Stimulated activated CD8-positive, alpha-beta memory T cell treated with anti-CD3 and anti-CD28 coated beads, Interleukin-12 subunit alpha, Interleukin-12 subunit beta, amount 100 ng/mL, for 4 hours (primary cell): ENCODE measurements at places on chromosomes 13 and 19.

- peak; percentile 35 for DNase-seq
These were observed 29.2 kb downstream of the PIP5K1C start for GRCh38 chr19:3670796-3671679.

DNA sequence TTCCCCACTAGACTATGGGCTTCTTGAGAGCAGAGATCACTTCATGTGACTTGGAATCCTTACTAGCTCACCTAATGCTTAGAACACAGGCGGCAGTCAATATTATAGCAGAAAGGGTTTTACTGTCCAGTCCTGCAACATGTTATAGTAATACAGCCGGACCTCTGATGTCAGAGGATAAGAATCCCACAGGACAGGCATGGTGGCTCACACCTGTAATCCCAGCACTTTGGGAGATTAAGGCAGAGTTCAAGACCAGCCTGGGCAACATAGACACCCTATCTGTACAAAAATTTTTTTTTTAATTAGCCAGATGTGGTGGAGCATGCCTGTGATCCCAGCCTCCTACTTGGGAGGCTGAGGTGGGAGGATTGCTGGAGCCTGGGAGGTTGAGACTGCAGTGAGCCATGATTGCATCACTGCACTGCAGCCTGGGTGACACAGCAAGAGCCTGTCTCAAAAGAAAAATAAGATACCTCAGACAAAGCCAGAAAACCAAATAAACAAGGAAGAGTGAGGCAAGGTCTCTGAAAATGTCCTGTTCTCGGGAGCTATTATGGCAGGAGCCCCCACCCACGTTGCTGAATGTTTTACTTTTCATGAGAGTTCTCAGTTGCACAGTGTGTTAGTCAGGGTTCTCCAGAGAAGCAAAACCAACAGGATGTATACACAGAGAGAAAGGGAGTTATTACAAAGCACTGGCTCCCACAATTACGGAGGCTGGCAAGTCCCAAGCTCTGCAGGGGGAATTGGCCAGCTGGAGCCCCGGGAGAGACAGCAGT is 100.8 kb downstream of the UBL3 start:
- no peak for DNase-seq

- no peak for DNase-seq
These were observed 14.7 kb downstream of the CDX2 start for GRCh38 chr13:27954406-27954851.

DNA sequence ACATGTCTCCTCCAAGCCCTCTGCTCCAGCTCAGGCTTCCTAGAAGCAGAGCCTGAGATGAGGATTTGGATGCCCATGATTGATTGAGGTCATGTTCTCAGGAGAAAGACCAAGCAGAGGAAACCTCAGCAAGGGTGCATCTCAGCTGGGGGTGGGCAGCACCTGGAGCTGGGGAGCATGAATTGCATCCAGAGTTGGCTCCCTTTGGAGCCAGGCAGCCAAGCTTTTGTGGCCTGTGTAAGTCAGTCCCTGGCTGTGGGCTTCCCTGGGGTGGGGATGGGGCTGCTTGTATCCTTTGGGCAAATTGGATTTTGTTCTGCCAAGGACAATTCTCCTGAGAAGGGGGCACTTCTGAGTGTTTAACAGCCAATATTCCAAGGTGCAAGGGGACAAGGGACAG is 91.5 kb upstream of the WASF3 start:
- no peak for DNase-seq

DNA sequence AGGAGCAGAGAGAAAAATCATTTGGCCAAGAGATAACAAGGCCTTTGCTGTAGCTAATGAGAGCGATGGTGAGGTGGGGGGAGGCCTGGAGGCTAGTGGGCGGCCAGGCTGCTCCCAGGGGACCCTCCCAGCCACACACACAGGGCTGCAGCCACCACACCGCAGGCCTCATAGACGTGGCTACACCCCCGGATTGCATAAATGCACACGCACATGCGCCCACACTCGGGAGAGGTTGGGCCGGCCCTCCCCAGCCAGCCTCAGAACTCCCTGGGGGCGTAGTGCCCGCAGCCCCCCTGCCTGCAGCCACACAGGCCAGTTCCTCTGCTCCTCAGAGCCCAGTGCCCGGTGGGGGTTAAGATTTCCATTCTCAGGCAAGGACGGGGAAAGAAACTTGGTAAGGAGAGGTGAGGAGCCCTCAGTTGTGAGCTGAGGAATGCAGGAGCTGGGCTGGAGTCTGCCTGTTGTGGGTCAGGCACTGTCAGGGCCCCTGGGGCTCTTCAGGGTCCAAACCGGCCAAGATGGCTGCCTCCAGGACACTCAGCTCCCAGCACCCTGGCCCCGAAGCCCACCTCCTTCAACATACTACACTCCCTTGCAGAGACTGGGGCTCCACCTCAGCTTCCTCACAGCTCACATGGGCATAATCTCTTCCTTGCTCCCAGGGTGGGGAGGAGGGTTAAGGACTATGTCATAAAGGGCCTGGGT is 8.0 kb downstream of the PTH2 start:
- no peak for DNase-seq

DNA sequence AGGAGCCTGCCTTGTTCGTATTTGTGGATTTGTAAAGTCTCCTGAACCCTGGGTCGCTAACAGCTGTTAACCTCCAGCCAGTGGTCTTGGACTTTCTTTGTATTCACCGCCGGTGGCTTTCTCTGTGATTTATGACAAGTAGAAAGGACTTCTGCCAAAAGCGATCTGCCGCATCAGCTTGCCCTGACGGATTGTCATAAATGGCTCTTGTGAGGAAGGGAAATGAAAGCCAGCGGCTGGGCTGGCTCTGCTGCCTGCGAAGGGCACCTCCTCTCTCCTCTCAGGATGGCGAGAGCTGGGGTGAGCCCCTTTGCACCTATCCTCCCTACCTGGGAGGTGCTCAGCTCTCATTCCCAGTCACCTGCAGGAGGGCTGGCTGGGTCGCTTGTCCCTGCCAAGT is 25.6 kb downstream of the DHRS12 start:
- no peak for DNase-seq

DNA sequence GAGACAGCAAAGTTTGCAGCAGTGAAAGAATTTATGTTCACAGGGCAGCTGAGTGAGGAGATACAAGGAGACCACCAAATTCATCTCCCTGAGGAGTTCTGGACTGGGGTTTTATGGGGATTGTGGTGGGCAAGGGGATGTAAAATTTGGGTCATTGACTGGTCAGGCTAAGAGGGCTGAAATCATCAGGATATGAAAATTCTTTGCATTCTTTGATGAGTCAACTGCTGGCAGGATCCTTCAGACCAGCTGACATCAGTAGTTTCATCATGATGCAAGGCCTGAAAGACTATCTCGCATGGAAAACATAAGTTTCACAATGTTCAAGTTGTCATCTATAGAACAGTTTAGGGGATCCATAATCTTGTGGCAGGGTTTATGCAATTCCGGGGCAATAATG is 869.5 kb upstream of the PCDH9 start:
- no peak for DNase-seq

DNA sequence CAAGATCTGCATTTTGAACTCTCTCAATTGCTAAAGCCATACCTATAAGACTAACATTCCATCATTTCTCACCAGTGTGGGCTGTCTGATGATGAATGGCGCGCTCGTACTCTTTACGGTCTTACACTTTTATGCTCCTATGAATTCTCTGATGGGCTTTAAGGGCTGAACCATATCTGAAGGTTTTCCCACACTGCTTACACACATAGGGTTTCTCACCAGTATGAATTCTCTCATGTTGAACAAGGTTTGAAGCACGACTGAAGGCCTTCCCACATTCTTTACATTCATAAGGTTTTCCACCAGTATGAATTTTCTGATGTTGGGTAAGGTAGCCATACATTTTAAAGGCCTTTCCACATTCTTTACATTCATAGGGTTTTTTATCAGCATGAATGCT is 18.8 kb upstream of the ZNF607 start:
- DNase-seq = no peak

- DNase-seq = no peak
These were observed 6.5 kb downstream of the LENG1 start for GRCh38 chr19:54152878-54153524.

- DNase-seq = no peak
These were observed 9.3 kb downstream of the MAP3K10 start for GRCh38 chr19:40200341-40201099.

DNA sequence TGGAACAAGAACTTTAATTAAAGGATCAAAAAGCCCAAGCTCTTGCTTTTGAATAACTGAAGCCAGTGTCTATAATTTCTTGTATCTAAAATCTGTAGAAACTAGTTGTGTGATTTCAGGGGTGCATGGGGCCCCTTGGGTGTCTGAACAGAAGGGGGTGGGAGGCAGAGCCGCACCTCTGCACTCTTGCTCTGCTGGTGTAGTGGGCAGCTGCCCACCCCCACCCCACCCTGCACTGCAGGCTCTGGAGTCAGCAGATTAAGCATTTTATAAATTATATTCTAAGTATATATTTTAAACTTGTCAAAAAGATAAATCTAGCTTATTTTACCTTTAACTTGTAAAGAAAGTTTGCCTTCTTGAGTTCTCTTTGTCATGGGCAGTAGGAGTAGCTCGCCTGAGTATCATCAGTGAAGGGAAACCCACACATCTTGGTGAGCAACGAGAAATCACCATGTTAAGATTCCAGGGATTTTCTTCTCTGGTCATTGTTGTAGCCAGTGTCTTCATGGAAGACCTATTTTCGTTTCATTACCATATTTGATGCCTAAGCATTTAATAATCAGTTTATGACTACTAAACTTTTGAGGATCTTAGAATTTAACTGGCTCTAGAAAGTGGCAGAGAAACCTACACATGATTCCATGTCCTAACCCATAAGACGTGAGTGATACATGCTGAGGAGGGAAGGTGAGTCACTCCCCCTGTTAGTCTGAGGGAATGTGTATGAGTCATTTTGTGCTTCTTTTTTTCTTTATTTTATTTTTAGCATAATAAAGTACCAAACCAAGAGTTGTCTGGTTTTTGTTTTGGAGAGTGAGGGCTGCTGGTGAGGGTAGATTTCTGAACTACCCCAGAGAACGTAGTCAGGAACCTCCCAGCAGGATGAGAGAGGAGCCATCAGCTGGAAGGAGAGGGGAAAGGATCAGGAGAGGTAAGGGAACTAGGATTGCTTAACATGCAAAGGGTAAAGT is 7.7 kb downstream of the UBE2L5 start:
- no peak for DNase-seq

- DNase-seq = no peak
These were observed 667 bp upstream of the MBNL2 start for GRCh38 chr13:97221466-97221865.

DNA sequence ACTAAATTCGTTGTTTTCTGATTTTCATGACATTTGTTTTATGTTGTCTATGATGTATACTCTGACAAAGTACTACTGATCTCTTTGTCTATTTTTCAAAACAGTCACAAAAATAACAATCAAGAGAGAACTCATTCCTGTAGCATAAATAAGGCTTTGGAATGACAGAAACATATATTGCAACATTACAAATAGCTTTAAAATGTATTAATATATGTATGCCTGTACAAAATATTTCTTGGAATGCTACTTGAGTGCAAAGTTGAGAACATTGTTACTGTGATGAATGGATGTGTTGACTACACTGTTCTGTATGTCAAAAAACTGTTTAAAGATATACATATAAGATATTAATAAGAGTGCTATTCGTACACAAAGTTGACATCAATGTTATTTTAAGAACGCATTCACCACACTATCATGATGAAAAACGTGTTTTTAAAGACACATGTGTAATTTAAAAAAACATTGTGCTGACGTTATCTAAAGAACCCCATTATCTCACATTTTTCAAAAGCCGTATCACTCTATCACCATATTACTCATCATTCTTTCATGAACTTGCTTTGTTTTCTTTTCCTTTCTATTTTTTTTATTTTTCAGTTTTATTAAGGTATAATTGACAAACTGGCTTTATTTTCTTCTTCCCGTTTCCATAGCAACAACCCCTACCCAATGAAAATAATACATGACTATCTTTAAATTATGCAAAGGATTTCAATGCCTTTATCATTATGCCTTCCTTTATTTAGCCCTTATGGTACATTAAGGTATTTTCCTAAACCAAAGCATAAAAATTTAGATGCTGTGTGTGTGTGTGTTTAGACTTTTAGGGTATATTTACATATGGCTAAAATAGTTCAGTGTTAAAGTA is 918.8 kb downstream of the SLITRK1 start:
- DNase-seq = no peak

DNA sequence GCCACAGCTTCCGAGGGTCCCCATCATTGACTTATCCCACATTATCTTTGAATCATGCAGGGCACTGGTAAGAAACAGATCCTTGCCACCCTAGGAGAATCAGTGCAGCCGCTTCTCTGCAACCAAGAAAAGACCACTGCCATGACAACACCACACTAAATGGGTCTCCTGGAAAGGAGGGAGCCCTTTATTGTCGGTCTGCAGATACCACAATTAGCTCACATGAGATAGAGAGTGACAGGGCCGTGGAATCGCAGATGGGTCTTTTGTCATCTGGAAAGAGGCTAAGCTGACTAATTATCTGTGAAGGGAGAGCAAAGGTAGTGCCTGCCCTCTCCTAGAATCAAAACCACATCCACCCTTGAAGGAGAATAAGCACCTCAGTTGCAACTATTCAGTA is 178.3 kb upstream of the MYO16 start:
- DNase-seq = no peak

GRCh38 chr19:35657904-35658700 is 8.2 kb upstream of the UPK1A start:
- DNase-seq = no peak

- DNase-seq = no peak
These were observed 96.8 kb upstream of the WASF3 start for GRCh38 chr13:26460648-26461047.

GRCh38 chr13:87975035-87975434 is 303.9 kb downstream of the SLITRK5 start:
- no peak for DNase-seq

GRCh38 chr19:14432791-14433553 is at the start of gene PKN1:
PKN1 (plus strand) TSS chr19:14433306; CDS start chr19:14433522, 216 bp downstream.
- no peak for DNase-seq

DNA sequence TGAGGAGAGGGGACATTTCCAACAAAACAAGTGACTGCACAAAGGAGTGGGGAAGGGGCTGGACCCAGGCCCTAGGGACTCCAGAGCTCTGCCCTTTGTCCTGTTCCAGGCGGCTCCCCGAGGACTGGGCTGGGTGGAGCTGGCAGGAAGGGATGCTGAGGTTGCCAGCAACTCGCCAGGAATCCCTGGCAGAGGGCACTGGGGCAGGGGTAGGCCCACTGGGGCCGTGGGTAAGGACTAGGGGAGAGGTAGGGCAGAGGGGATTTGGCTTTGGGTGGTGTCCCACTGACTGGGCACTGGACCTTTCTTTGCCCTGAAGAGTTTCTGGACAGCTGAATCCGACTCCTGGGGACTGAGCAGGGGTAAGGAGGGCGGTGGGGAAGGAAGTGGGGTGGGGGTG is 7.9 kb downstream of the LIPE start:
- DNase-seq = no peak

GRCh38 chr13:93875547-93875946 is 603.9 kb downstream of the DCT start:
- DNase-seq = no peak

DNA sequence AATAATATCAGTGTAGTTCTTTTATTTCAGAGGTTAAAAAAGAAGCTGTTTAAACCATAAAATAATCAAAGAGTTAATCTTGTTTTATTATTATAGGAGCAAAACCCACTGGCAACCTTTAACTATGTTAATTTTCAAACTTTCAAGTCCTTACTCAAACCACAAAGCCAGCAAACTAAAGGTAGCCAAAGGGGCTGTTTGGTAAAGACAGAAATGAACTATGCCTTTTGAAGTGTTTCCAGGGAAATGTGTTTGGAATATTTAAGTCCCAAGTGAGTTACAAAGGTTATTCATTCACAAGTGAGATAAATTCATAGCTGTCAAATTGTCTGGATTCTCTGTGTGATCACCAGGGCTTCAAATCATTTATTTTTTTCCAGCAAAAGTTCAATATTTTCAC is 264.7 kb downstream of the MZT1 start:
- no peak for DNase-seq
